ENCODE measurements at places on chromosomes 6 and 20. TPM values are rescaled to one million over a fixed set of nuclear protein-coding genes. Genes with fewer than 3 reads are reported as not detected.

DNA sequence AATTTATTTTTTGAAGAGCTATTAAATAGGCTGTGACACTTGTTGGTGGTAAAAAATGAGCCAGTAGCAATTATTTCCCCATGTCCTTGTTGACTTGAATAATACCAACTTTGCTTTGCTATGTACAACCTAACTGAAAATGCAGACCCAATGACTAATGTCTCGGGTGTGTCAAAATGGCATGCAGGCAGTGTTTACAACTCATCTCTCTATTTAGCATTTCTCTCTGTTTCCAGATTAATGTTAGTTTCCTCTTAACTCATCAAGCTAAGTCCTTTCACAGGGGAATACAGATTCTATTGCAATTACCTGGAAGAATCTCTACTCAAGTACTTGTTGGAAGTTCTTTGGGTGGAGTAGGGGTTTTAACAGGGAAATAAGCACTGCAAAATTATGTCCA lies 504.4 kb downstream of the BCKDHB start:
- DNase-seq: peak; percentile 61

DNA sequence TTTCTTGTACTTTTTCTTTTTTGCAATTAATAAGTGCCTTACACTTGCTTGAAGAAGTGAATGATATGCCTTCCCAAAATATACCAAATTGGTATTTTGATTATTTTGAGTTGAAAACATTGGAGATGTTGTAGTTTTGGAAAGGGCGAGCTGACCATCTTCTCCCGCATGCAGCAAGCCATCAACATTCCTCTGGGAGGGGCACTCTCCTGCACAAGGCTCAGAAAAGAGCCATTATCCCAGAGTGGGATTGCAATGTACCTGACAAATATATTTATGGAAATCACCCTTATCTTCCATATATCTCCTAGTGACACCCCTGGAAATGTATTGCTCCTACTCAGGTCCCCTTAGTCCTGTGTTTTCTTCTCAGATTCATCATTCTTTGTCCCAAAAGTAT lies 22.8 kb upstream of the PNRC1 start:
- no peak for DNase-seq

DNA sequence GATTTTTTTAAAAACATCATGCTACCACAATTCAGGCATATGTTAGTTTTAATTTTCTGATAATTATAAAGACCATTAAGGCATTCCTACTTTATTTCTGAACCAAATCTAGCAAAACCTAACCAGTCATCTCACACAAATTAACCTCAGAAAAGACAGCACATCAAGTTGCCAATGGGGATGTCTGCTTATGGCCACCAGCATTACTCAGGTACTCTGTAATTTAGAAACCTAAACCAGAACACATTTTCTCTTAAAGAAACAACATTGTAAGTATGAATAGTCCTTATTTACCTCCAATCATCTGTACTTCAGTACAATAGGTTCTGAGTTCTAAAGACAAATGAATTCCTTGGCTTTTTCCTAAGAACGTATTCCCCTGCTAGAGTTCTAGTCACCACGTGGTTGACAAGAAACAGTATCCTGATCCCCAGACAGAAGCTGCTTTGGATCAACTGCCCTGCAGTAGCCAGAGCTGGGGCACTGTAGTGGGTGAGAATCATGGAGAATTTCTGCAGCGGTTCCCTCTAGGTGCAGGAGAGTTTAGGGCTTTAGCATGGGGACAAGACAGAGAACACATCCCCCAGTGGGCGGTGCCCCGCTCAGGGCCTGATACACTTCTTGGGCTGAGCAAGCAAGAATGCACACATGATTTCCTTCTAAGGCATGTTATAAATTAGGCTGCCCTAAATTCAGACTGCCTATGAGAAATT lies 15.4 kb downstream of the GCLC start:
- no peak for DNase-seq

DNA sequence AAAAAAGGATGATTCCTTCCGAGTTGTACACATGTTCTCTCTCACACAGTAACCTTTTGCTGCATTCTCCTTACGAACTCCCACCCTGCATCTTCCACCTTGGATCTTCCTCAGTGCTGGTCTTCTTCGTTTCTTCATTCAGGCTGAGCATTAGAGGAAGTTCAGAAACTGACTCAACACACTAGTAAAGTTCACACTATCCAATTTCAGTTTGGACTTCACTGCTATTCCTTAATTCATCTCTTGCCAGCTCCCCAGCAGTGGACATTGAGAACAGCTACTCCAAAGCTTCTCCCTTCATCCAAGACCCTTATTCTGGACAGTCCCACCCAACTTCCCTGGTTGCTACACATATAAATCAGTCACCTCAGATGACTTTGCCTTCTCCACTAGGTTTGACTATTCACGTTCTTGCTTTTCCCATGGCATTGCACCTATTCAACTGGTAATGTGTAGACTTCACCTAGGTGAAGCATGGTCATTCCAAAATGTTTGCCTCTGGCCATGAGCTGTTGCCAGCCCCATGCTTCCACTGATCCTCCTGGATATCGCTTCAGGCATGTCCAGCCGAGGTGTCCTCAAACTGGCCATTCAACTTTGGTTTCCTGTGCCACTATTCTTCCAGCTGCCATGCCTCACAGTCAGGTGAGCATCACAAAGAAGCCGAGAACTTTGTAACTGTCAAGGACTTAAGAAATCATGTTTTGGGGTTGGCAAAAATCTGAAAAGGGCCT lies 103.9 kb upstream of the EMILIN3 start:
- DNase-seq: no peak

PPIL6 gene
- total RNA-seq: 5.3 TPM

SMOC2 gene
- 10.6 TPM for total RNA-seq

Data from osteoblast (primary cell).